ENCODE measurements at places on chromosomes 3 and 15.

DNA sequence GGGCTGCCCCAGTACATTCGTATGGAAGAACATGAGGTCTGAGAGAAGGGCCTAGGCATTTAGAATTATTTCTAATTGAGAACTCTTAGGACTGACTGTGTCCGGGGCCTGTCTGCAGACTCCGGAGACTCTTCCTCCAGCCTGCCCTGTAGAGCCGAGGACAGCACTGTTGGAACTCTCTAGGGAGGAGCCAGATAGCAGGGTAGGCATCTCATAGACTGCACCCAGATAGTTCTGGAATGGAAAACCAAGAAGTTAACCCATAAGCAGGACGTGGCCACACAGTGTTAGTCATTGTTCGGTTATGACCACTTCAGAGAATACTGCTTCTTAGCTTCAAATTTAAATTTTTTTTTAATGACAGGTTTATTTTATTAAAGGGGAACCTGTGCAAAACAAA is 59.5 kb downstream of the SNRK start:
- DNase-seq: no peak

GRCh38 chr3:133833880-133834620 is 28.4 kb downstream of the SRPRB start:
- no peak for DNase-seq

- DNase-seq: no peak
Observed at GRCh38 chr3:194340757-194341400, 10.2 kb downstream of the CPN2 start.

DNA sequence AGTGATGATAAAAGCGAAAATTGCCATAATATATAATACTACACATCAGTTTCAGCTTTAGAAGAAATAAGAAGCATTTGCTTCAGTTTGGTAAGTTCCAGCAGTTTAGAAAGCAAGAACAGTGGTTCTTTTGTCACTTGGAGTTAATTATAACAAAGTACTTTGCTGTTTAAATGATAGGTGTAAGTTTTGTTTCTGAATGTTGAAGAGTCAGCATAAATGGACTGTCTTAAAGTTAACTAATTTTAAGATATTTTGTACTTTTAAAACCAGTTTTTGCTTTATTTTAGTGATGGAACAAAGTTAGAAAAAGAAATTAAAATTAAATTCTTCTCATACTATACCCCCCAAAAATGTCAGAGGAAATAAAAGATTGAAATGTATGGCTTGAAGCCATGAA is 24.6 kb downstream of the CHCHD6 start:
- no peak for DNase-seq

DNA sequence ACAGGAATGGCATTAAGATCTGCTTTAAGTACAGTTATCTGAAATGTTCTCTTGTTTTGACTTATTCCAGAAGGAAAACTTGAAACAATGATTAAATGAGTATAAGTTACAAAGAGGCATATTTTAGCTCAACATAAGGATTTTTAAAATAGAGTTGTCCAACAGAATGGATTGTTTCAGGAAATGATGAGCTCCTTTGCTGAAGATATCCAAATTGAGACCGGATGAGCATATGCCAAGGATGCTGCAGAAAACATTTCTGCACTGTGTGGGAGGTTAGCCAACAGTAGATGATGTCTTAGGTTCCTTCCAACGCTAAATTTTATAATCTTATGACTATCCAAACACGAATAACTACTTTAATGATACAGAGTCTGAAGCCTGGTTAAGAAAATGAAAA is 226.5 kb upstream of the NANOGP8 start:
- no peak for DNase-seq

DNA sequence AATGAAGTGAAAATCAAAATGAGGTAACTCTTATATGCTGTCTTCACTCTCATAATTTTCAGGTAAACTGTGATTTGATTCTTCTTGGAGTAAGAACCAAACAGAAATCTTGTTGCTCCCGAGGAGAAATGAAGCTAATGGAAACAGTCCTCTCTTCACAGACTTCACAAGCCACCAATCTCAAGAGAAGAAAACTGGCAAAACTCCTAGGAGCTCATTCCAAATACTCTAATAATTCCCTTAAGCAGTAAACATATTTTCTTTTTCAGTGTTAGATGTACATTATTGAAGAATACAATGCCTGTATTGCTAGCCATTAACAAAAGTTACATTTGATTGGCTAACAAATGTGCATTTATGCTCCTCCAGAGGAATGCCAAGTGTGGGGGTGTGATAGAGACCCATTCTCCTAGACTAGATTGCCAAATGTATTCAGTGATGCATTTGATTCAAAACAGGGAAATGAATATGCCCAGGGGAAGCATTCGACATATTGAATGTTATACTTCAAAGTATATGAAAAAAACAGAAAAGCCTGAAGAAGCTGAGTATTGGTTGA is 11.8 kb upstream of the RIOX2 start:
- DNase-seq: no peak
